ENCODE measurements at places on chromosomes 3 and 15. TPM values are rescaled to one million over a fixed set of nuclear protein-coding genes. Genes with fewer than 3 reads are reported as not detected.

GRCh38 chr15:39580485-39581241 is at the start of gene THBS1:
THBS1 (plus strand) TSS chr15:39581079; CDS start chr15:39581858, 779 bp downstream.
- peak within 1 kb of the TSS; percentile 10 for H3K27ac ChIP-seq
- peak within 1 kb of the TSS; percentile 84 for H3K4me3 ChIP-seq
- H3K4me1 ChIP-seq, result peaks cover 30% of the 10 kb centered on the region
- no peaks in the 10 kb centered on the region for H3K36me3 ChIP-seq
- DNase-seq, result no peak

The ALG1L2 gene
- not detected for total RNA-seq

The GPR87 gene
- 0.62 TPM for total RNA-seq

- H3K36me3 ChIP-seq, result peaks cover 1% of the 10 kb centered on the region
- H3K27ac ChIP-seq, result peak overlapping the region; percentile 55
- peaks cover 14% of the 10 kb centered on the region for H3K4me1 ChIP-seq
- DNase-seq, result no peak
Measured at GRCh38 chr3:189586941-189587663, 44.1 kb upstream of the TP63 start.

The GPR27 gene
- 0.70 TPM for total RNA-seq

The GPR149 gene
- total RNA-seq, result not detected

The SMCO1 gene
- total RNA-seq, result not detected

DNA sequence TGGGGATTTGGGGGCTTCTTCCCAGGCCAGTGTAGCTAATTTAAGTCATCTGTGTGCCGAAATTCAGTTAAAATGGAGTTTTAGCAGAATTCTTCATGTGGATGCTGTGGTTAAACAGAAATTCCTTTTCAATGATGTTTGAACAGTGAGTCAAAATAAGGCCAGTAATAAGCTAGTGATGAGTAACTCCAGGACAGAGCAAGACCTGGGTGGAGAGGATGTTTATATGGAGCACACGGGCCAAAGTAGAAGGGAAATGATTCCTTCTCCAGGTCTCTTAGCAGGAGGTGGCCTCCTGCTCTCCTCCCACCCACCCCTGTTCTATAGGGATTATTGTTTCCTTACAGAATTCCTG is 31.9 kb upstream of the UACA start:
- H3K4me1 ChIP-seq, result no peaks in the 10 kb centered on the region
- H3K27ac ChIP-seq, result no peak overlapping the region
- H3K4me3 ChIP-seq, result no peak overlapping the region
- DNase-seq, result no peak

DNA sequence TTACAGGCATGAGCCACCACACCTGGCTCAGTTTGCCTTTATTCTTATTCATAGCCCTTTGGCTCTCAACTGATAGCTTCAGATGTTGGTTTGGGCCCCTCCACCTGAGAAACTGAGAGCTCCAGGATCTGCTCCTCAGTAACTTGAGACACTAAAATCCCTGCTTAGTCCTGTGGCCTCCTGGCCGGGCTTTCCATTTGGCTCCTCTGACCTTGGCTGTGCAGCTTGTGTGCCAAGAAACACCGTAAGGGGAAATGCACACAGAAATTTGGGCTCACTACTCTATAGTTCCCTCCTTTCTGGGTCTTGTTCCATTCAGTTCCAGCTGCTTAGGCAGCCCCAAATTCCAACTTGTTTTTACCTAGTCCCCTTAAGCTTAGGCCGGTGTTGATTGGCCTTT is 24.9 kb downstream of the NIPA2 start:
- H3K36me3 ChIP-seq, result peaks cover 55% of the 10 kb centered on the region
- no peaks in the 10 kb centered on the region for H3K27me3 ChIP-seq
- no peak overlapping the region for H3K4me3 ChIP-seq
- no peak overlapping the region for H3K27ac ChIP-seq
- no peak for DNase-seq

- no peak for DNase-seq
- H3K27ac ChIP-seq, result no peak overlapping the region
- peaks cover 9% of the 10 kb centered on the region for H3K36me3 ChIP-seq
- H3K4me1 ChIP-seq, result peaks cover 63% of the 10 kb centered on the region
- H3K27me3 ChIP-seq, result peaks cover 10% of the 10 kb centered on the region
- no peak overlapping the region for H3K4me3 ChIP-seq
Measured at GRCh38 chr3:102081572-102082289, 232.4 kb downstream of the NFKBIZ start.

The SLCO3A1 gene
- 20.0 TPM for total RNA-seq

DNA sequence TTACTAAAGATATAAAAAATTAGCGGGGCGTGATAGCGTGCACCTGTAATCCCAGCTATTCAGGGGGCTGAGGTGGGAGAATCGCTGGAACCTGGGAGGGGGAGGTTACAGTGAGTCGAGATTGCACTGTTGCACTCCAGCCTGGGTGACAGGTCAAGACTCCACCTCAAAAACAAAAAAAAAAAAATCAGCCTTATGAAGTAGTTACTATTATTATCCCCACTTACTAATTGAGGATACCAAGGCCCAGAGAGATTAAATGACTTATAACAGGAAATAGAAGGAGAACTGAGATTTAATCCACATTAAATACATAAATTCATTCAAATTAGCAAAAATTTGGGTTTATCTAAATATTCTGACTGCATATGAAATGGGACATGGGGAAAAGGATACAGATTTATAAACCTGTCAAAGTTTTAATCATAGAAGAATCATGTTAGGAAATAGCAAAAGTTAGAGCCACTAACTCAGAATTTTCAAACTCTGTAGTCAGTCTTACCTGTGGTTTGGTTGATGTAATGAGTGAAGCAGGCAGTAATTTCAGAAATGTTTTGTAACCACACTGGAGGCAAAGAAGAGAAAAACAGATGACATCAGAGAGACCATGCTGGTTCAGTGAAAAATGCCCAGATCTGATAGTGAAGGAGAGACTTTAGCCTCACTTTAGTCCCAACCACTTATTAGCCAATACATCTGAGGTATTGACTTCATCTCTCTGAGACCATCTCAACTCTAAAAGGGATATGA is 25.0 kb upstream of the ACAP2 start:
- peak; percentile 12 for DNase-seq
- H3K36me3 ChIP-seq, result peaks cover 3% of the 10 kb centered on the region
- H3K4me1 ChIP-seq, result peaks cover 12% of the 10 kb centered on the region
- H3K4me3 ChIP-seq, result peak overlapping the region; percentile 50
- peak overlapping the region; percentile 61 for H3K27ac ChIP-seq

DNA sequence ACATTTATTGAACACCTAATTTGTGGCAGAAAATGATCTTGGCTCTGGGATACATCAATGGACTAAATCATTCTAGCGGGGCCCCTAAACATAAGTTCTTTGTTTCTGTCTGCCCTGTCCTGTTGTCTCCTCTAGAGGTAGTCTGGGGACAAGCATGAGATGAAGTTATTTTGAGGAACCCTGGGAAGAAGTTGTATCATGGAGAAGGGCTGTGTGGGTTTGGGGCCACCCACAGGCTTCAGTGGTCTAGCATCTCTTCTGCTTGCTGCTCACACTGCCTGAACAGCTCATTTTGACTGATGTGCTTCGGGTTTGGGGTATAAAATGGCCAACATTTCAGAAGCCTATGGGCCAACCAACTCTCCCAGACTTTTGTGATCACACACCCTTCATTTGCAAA is 50.3 kb upstream of the OSBPL11 start:
- no peak for DNase-seq
- H3K4me1 ChIP-seq, result no peaks in the 10 kb centered on the region
- H3K4me3 ChIP-seq, result no peak overlapping the region
- no peaks in the 10 kb centered on the region for H3K36me3 ChIP-seq
- peaks cover 1% of the 10 kb centered on the region for H3K27me3 ChIP-seq

The RARRES1 gene
- not detected for total RNA-seq

DNA sequence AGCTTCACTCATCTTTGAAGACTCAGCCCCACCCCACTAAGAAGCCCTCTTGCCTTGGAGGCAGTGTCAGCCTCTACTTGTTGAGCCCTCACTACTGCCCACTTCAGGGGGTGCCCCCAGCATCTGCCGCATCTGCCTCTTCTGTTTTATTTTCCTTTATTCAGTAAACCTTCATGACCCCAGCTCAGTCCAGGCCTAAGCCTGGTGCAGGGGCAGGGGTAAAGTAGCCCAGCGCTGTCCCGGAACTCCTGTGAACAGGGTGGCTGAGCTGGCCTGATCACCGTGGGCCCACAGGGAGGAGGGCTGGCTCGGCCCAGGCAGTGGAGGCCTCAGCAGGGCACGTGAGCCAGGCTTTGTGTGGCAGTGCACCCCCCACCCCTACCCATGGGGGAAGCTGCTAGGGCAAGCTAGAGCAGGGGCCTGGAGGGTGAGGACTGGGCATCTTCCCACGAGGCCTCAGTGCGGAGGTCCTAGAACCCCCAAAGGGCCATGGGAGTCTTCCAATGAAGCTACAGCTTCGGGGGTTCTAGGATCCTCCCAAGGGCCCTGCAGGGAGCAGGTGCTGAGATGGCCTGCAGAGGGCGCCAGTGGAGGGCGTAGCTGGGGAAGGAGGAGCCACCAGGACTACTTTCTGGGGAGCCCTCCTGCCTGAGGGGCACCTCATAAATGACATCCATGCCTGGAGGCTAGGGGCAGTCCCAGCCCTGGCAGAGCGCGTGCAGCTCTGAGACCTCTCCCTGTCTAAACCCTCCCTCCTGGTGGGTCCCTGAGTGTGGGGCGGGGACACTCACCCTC is 36.0 kb downstream of the TSPAN3 start:
- peak overlapping the region; percentile 63 for H3K27ac ChIP-seq
- H3K27me3 ChIP-seq, result no peaks in the 10 kb centered on the region
- H3K4me3 ChIP-seq, result no peak overlapping the region
- DNase-seq, result no peak
- H3K36me3 ChIP-seq, result peaks cover 58% of the 10 kb centered on the region

DNA sequence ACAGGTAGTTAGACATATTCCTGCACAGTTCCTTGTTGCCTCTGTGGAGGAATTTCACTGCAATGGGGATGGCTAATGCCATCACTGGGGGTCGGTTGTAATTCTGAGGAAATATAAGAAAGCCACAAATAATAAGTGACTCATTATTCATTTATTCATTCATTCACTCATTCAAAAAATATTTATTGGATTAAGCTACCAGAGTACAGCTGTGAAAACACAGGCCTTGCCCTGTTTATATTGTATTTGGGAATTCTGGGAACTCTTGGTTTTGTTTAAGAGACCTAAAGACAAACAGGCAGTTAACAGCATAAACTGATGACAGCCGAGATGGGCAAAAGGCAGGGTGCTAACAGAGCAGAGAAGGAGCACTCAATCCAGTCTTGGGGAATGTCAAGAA is 23.6 kb downstream of the PTX3 start:
- no peaks in the 10 kb centered on the region for H3K4me1 ChIP-seq
- no peak overlapping the region for H3K27ac ChIP-seq
- no peak for DNase-seq
- peaks cover 7% of the 10 kb centered on the region for H3K27me3 ChIP-seq
- H3K4me3 ChIP-seq, result no peak overlapping the region

DNA sequence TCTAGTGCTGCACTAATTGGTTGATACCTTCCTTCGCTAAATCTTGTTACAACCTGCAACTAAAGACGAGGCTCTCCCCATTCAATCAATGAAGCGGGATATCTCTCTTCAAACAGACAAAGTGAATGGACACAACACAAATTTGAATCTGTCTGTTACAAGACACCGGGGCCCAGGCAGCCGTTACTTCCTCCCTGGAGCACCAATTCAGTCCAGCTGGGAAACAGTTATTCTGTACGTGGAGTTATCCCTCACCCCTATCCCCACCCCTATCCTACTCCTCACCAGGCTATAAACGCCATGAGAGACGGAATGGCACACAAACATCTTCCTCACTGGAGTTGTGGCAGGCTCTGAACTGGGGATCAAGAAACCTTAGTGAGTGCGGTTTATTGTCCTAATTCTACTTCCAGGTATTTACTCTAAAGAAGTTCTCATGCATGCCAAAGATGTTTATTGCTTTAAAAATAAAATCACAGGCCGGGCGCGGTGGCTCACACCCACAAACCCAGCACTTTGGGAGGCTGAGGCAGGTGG is 181.8 kb downstream of the FOXP1 start:
- H3K4me1 ChIP-seq, result peaks cover 14% of the 10 kb centered on the region
- H3K27me3 ChIP-seq, result peaks cover 38% of the 10 kb centered on the region
- peaks cover 4% of the 10 kb centered on the region for H3K36me3 ChIP-seq
- H3K4me3 ChIP-seq, result no peak overlapping the region

GRCh38 chr3:129245141-129245540 is 4.3 kb upstream of the COPG1 start:
- peak overlapping the region; percentile 28 for H3K27ac ChIP-seq
- no peak for DNase-seq
- H3K4me1 ChIP-seq, result peaks cover 42% of the 10 kb centered on the region
- H3K36me3 ChIP-seq, result peaks cover 3% of the 10 kb centered on the region
- peak overlapping the region; percentile 19 for H3K4me3 ChIP-seq
- no peaks in the 10 kb centered on the region for H3K27me3 ChIP-seq

GRCh38 chr3:65758876-65759598 is 279.7 kb downstream of the MAGI1 start:
- H3K4me3 ChIP-seq, result no peak overlapping the region
- no peak for DNase-seq
- peaks cover 2% of the 10 kb centered on the region for H3K27me3 ChIP-seq
- no peaks in the 10 kb centered on the region for H3K4me1 ChIP-seq

GRCh38 chr3:105793040-105793439 is 75.8 kb downstream of the CBLB start:
- peaks cover 65% of the 10 kb centered on the region for H3K4me1 ChIP-seq
- no peak overlapping the region for H3K4me3 ChIP-seq
- H3K36me3 ChIP-seq, result peaks cover 55% of the 10 kb centered on the region
- no peaks in the 10 kb centered on the region for H3K27me3 ChIP-seq
- DNase-seq, result no peak
- no peak overlapping the region for H3K27ac ChIP-seq

The CORO2B gene
- not detected for total RNA-seq

The ANKRD34C gene
- total RNA-seq, result not detected

GRCh38 chr3:156445117-156446090 is 109.5 kb downstream of the SSR3 start:
- no peak overlapping the region for H3K27ac ChIP-seq
- H3K4me3 ChIP-seq, result no peak overlapping the region
- H3K4me1 ChIP-seq, result no peaks in the 10 kb centered on the region

DNA sequence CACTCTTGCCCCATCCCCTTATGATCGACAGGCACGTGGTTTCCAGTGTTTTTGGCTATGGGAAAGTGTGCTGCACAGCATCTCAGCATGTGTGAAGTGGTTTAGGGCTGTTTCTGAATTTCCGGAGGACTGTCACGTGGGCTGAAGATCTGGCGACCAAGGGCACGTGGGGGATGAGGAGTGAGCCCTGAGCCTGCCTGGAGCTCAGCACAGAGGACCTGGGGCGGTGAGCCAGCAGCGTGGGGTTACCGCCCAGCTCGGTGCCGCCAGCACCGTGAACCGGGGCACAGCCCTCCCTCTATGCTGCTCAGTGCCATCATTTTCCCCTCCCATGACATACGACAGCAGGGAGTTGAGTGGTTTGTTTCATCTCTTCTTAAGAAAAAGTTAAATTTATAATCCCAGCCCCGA is 150.2 kb downstream of the DNAJB8 start:
- peak overlapping the region; percentile 65 for H3K27ac ChIP-seq
- peaks cover 9% of the 10 kb centered on the region for H3K4me1 ChIP-seq
- DNase-seq, result peak; percentile 26
- peaks cover 4% of the 10 kb centered on the region for H3K36me3 ChIP-seq

DNA sequence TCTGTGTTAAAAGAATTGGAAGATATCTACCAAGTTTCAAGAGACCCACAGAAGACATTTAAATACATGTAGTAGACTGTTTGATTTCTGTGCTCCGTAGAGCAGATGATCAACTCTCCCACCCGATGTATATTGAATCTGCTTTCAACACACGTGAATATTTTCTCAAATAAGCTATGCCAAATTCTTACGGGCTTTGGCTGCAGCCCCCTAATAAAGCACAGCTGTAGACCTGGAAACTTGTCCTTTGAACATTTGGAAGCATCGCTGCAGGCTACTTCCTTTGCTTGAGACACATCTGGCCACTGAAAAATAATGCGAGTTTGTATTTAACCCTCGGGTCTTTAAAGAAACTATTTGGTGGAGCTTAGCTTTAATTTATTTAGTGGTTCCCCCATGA is 98.3 kb upstream of the SELENOK start:
- H3K36me3 ChIP-seq, result no peaks in the 10 kb centered on the region
- no peaks in the 10 kb centered on the region for H3K27me3 ChIP-seq

Measured in activated T-helper 1 cell treated with anti-CD3 and anti-CD28 coated beads, Interleukin-12 subunit alpha, Interleukin-12 subunit beta, Interleukin-2, Interleukin-4 antibody, amounts not matched to agents 30 ng/mL and 10 ng/mL and 1 ng/mL, durations not matched to agents 14 hours and 24 hours and 36 hours (primary cell).